ENCODE measurements at places on chromosomes 7 and 10.

DNA sequence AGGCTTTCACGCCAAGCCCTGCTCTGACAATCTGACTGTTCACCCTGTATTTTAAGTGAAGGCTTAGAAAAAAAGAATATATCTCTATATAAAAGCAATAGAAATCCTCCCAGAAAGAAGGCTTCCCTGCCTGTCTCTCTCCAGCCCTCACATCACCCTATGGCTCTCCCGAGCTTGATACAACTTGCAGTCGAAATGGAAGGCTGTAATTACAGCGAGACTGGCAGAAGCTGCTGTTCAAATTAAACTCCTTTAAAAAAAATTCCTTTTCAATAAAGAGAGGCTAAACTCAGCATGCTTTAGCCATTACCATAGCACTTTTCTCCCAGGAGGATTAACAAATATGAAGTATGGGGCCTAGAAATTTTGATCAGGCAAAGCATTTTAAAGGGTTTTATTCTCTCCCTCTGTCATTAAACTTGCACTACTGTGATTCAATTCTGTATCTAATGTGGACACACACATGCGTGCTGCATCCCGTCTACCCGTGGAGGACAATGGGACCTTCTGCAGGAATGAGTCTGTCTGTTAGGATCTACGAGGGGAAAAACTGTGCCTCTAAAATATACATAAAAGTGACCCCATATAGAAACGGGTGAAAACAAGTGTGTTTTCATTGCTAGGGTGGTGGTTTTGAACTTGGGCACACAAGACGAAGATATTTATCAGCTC lies 223.8 kb downstream of the USP6NL start:
- no peak for DNase-seq

GRCh38 chr7:23334482-23335056 lies 35.4 kb downstream of the MALSU1 start:
- peak; percentile 97 for DNase-seq

DNA sequence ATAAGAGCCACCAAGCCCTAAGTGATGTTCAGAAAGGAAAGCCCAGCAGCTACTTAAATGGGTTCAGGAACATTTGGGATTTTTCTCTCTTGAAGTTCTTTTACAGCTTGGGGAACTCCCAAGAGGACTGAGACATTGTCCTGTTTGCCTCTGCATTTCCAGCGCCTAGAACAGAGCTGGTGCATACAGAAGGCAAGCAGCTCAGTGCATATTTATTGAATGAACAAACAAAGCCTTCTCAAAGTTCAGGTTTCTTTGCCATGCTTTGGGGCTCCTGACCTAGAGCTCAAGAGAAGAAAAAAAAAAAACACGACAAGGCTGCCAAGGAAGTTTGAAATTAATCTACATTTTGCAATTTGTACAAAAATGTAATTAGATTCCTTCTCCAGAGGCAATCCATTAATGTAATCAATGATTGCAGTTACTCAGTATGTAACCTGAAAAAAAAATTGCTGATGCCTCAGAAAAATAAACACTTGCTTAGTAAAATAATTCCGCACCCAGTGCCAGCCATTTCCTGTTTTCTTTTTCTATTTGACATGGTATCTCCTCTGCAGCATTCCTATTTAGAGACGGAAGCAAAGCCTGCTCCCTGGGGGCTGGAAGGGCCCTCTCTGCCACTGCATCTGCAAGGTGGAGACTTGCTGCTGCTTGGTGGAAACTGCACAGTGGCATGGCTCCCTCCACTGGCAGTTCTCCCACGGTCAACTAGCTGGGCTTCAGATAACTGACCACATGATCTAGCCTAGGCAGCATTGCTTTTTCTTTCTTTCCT lies 157.3 kb downstream of the TMEM178B start:
- DNase-seq = peak; percentile 62

- peak; percentile 73 for DNase-seq
These were observed 100.3 kb downstream of the CTBP2 start for GRCh38 chr10:125060026-125060425.

- no peak for DNase-seq
These were observed 495.8 kb downstream of the MDFIC start for GRCh38 chr7:115417662-115418061.

DNA sequence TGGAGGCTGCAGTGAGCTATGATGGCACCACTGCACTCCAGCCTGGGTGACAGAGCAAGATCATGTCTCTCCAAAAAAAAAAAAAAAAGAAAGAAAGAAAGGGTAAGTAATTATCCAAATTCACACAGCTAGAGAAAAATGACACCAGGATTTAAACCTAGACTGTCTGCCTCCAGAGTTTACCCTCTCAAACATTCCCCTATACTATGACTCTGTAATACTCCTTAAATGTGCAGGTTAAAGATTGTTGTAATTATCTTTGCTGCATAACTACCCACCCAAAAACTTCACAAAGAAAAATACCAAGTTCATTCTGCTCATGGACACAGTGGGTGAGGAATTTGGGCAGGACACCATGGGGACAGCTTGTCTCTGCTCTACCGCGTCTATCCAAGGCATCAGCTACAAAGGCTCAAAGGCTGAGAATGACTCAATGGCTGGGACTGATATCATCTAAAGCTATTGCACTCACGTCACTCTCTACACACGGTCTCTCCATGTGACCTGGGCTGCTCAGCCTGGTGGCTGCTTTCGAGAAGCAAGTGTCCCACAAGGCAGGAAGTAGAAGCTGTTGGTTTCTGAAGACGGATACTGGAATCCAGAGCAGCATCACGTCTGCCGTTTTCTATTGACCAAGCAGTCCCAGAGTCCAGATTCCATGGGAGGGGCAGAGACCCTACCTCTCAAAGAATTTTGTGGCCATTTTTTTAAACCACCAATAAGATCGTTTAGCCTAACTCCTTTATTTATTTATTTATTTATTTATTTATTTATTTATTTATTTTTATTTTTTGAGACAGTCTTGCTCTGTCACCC lies 185.7 kb upstream of the AUTS2 start:
- no peak for DNase-seq

DNA sequence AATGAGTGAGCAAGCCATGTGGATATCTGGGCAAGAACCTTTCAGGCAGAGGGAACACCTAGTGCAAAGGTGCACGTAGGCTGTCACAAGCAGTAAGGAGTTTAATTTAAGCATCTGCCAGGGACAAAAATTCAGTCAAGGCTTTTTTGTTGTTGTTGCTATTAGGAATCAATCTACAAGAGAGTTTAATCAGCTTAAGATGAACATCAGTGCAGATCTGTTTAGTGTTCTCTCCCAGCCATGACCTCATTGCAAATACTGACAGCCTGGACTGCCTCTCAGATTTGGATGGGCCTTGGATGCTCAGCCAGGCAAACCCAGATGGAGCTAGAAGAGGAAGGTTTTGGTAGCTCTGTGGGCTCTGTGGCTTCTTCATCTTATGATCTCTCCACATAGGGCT lies 3.3 kb upstream of the GLCCI1 start:
- no peak for DNase-seq

Measured in astrocyte of the spinal cord (primary cell).